CD4-positive, alpha-beta T cell treated with Interferon gamma for 1 hour (primary cell): ENCODE measurements at places on chromosomes 12 and 14.

- no peak for DNase-seq
Observed at GRCh38 chr14:56008150-56008549, 110.1 kb upstream of the PELI2 start.

- DNase-seq, result no peak
Observed at GRCh38 chr14:78951602-78952001, 781.4 kb downstream of the NRXN3 start.

DNA sequence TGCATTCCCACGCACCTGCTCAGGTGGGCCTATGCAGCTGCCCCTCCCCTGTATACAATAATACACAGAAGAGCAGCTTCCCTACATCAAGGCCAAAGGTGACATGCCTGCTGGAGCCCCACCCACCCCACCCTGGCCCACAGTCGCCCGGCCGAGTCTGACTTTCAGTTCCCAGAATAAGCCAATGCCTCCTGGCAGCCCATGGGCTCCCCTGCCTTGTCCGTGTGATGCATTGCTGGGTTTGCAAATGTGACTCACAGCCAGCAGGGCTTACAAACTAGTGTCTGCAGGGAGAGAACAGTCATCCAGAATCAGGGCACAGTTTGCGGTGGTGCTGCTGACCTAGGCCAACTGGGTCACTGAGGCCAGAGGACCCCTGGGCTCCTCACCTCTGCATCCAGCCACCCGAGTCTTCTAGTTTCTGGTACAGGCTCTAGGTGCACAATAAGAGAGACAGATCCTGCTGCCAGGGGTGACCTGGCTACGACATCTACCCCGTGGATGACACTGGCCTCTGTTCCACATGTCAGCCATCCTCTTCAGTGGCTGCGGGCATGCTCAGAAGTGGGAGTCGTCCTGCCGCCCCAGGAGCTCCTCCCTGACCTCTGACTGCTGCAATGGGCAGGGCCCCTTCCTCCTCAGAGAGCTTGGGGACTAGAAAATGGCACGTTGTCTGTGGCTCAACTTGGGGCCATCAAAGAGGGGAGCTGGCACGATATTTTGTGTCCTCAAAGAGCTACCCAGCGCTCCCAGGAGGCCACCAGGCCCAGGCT, 84.5 kb downstream of the CHGA start:
- DNase-seq, result peak; percentile 38

GRCh38 chr12:47268501-47269454, 189.0 kb upstream of the AMIGO2 start:
- no peak for DNase-seq
